Pulmonary artery endothelial cell (primary cell): ENCODE measurements at places on chromosomes 3 and 15. TPM values are rescaled to one million over a fixed set of nuclear protein-coding genes. Genes with fewer than 3 reads are reported as not detected.

DNA sequence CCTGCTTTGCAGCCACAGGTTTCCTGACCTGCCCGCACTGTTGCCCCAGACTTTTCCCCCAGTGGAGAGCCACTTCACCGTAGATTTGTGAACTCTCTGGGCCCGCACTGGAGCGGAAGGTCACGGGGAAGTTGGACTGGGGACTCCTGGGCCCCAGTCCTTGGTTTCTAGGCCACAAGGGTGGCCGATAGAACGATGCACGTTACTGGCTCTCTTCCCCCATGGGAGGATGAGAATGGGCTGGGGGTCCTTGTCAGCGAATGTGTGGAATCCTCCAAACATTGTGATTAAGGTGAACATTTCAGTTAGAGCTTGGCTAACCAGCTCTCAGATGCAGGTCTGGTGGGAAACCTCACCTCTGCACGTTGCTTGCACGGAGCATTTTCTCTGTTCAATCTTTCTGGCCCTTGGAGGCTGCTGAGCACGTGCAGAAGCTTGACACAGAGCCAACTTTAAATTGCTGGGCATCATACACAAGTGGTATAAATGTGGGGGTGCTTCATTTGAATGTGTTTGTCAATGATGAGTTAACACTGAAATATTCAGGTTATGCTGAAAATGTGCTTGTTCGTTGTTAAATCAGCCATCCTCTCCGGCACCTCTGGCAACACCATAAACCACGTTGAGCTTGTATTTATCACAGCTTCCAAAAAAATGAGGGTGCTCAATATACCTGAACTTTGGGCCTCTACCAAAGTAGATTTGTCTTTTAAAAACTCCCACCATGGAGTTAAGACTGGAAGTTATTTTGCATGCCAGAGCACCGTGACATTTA, 976 bp downstream of the DIS3L start:
- peak; percentile 29 for DNase-seq

- DNase-seq = no peak
Observed at GRCh38 chr15:96200357-96200967, 130.0 kb upstream of the NR2F2 start.

The PML gene
- 28.4 and 30.4 TPM in 2 replicates for total RNA-seq

The NOX5 gene
- total RNA-seq = under 0.01 TPM in 1 of 2 replicates, not detected in the other
